ENCODE measurements at places on chromosomes 13 and 19.

- peak; percentile 23 for DNase-seq
These were observed 12.9 kb downstream of the PIN1 start for GRCh38 chr19:9848060-9848459.

- no peak for DNase-seq
These were observed 57.1 kb downstream of the ALOX5AP start for GRCh38 chr13:30792285-30793000.

DNA sequence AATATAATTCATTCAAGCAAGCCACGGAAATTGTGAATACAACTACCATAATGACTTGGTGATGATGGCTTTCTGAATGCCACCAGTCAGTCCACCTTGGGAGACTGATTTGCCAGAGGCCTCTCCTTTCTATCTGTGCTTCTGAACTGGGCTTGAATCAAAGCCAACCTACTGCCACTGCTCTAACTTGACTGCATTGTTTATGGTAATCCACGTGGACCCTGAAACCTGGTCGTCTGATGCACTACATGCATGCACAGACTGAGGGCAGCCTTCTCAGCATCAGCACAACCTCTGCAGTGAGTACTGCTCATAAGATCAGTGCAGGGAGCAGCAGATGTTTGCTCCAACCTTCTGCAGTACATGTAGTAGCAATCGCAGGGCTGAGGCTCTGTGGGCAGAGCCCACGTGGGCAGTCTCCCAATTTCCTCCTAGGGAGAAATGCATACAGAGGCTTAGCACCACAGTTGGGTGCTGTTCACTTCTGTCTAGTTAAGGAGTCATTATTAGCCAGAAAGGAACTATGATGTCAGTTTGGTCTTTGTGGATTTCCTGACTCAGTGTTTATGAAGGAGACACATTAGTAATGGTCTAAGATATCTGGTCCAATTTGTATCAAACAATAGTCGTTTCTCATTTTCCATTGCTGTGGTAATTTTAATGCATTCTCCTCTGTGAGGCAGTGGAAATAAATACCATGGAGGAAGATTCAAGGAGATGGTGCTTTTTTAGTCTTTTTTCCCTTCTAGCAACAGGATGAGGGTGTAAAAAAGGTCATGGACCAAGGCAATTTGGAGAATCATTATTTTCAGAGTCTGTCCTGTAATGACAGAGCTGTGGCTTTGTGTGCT lies 82.5 kb downstream of the AKAP11 start:
- no peak for DNase-seq

- DNase-seq, result no peak
These were observed 11.9 kb upstream of the GNA15 start for GRCh38 chr19:3123956-3124355.

- no peak for DNase-seq
These were observed at the start of gene FPR3 for GRCh38 chr19:51794885-51795490. FPR3 (plus strand) TSS chr19:51795157; CDS start chr19:51823749, 28,592 bp downstream.

DNA sequence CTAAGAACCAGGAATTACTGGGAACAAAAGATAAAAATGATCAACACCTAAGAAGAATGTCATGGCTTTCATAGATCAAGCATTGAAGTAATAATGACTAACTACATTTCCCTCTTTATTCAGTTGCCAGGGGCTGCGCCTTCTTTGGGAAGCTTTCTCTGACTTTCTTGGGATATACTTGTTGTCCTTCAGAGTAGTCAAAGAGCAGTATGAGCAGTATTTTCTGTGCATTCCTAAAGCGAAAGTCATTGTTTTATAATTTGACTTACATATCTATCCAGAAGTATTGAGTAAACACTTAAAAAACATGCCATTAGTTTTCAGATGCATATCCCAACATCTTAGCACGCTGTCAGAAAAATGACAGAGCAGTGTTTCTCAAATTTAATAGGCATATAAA lies 2412.4 kb downstream of the PCDH9 start:
- no peak for DNase-seq

- DNase-seq, result no peak
These were observed 25.2 kb downstream of the SCGB2B2 start for GRCh38 chr19:34651747-34652146.

- no peak for DNase-seq
These were observed 1484.8 kb downstream of the EFNB2 start for GRCh38 chr13:105050686-105051085.

DNA sequence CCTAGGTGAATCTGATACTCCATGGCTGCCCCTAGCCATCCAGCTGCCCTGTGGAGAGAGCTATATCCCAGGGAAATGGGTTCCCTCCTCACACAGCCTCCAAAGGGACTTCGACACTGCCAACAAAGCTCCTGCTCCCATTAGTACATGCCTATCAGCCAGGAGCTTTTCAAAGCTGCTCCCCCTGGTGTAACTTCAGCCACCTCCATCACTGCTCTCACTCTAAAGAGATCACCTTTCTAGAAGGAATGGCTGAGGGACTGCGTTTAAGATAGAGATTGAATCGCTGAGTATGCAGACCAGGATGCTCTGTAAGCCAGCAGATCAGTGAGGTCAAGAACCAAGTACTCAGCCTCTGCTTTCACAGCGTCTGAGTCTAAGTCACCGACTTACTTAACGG lies 213.7 kb downstream of the NALCN start:
- DNase-seq, result no peak

- no peak for DNase-seq
These were observed 365.9 kb downstream of the FGF14 start for GRCh38 chr13:102035969-102036368.

- peak; percentile 61 for DNase-seq
These were observed 69.7 kb downstream of the UFM1 start for GRCh38 chr13:38419312-38419873.

DNA sequence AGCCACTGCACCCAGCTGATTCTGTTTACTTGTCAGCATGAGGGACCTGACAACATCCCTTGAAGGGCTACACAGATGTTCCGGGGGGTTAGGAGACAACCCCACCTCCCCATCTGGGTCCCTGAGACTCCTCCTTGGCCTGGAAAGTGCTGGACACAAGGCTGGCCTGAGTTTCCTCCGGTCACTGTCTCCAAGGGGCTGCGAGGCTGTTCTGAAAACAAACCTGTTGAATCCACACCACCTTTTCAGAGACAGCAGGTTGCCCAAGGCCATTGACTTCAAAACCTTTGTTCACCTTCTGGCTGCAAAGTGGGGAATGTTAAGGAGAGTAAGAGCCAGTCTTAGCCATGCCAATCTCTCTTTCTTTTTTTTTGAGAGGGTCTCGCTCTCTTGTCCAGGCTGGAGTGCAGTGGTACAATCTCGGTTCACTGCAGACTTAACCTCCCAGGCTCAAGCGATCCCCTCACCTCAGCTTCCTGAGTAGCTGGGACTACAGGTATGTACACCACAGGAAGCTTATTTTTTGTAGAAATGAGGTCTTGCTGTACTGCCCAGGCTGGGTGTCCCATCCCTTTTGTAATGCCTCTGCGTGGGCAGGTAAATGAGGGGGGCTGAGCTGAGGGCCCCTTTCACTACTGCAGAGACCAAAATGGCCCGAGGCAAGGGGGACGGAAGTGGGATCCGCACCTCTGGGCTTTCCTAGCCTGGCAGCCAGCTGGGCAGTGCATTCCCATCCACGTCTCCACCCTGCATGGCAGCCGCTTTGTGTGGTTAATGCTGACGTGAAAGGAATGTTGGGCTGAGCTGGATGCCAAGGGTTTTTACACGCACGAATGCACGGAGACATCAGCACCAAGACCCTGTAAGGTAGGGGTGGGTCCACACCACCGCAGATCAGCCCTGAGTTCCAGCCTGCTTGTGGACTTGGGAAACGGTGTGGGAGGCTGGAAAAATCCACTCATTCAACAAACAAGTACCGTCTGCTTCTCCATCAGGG lies 1.9 kb upstream of the ZNF628 start:
- DNase-seq, result no peak

GRCh38 chr19:2164020-2164998 lies 576 bp downstream of the DOT1L start:
- DNase-seq, result peak; percentile 33

DNA sequence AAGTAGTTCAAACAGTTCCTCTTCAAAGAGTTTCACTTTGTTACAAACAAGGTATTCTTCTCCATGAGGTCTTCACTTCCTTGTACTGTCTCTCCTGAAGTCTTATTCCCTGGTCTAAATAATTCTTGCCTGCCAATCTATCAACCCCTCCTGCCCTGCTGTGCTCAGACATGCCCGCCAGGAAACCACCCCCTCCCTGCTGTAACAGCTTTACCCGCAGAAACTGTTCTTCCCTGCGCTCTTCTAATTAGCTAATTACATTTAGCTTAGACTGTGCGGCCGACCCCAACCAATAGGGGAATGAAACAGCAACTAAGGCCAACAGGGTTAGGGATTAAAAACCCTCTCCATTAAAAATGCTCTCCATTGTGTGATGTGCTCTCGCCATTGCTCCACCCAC lies 46.7 kb downstream of the ZNF846 start:
- no peak for DNase-seq

- no peak for DNase-seq
These were observed 40.1 kb downstream of the RBM26 start for GRCh38 chr13:79365981-79366380.

GRCh38 chr13:20002787-20003186 lies 44.3 kb downstream of the ZMYM2 start:
- DNase-seq, result no peak

DNA sequence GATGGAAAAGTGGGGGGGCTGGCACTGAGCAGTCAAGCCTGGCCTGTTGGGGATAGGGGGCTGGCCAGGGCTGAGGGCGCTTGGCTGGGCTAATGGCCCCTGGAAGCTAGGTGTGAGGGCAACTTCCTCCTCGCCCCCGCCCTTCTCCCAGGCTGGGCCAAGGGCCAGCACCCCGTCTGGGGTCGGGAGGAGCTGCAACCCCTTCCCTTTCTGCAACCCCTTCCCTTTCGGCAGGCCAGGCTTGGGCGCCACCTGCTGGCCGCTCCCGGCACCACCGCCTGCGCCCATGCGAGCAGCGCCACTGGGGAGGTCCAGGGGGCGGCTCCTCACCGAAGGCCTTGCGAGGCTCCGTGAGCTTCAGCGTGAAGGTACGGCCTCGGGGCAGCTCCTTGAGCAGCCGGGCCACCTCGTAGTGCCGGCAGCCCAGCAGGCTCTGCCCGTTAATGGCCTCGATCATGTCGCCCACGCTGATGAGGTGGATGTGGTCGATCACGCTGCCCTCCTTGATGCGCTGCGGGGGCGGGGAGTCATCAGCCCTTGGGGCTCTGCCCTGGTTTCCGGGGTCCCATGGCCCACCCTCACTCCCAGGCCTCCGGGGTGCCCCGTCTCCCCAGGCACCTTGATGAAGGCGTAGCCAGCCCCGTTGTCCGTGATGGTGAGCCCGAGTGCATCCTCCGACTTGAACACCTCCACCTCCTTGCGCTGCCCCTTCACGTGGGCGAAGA lies 5.0 kb upstream of the PTGER1 start:
- DNase-seq, result peak; percentile 31

- DNase-seq, result no peak
These were observed 10.1 kb downstream of the C19orf38 start for GRCh38 chr19:10858204-10858828.

Measured in MM.1S (cell line).